ENCODE measurements at places on chromosomes 2 and 18. TPM values are rescaled to one million over a fixed set of nuclear protein-coding genes. Genes with fewer than 3 reads are reported as not detected.

MAPRE2 gene
- 8.2 TPM for total RNA-seq

RGPD4 gene
- total RNA-seq: not detected

PSMA8 gene
- not detected for total RNA-seq

KIF1A gene
- total RNA-seq: not detected

COL3A1 gene
- 925 TPM for total RNA-seq

SOCS6 gene
- 44.1 TPM for total RNA-seq

RPE gene
- 81.3 TPM for total RNA-seq

OTOF gene
- not detected for total RNA-seq

DNA sequence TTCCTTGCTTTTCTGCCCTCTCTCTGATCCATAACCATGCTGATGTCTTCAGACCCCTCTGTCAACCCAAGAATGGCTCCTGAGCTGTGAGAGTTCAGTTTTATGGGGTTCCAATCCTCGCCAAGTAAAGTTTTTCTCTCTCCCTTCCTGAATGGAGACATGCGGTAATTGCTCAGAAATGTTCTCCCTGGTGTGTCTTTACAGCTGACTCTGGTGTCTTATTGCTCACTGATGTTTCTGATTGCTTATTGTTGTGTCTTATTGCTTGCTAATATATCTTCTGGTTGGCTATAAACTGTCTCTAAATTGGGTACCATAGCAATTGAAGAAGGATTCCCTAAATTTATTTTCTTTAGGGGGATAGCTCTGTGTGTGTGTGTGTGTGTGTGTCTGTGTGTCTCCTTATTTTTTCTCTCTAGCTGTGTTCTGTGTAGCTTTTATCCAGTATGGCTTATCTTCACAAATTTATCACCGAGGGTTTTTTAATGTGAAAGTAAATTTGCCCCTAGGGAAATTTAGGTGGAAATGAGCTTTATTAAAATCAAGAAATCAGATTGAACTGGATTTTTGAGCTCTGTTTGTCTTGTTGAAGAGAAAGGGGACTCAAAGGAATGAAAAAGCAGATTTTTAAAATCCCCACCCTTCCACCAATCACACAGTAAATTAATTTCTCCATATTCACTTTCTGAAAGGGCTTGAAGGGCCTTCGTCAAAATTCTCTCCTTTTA lies 19.5 kb downstream of the MGAT5 start:
- DNase-seq: no peak

DNA sequence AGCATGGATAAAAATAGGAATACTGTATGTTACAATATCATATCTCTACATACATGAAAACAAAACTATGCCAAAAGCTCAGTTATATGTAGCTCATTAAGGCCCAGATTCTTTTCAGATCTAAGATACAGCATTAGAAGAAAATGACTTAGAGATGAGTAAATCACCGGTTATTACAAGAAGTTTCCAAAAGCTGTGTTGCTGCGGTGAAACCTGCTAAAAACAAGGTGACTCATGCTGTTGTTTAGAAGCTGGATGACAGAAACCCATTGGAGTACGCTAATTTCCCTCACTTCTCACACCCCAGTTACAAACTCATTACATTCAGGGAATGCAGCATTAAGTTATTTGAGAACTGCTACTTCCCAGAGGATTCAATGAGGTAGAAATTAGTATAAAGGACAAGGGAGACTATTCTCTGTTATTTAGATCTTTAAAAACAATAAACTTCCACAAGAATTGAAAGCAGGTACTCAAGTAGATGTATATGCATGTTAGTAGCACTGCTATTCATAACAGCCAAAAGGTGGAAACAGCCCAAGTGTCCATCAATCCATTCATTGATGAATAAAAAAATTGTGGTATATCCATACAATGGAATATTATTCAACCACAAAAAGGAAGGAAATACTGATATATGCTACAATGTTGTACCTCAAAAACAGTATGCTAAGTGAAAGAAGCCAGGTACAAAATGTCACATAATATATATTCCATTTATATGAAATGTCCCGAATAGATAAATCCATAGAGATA lies 32.6 kb downstream of the RBKS start:
- peak; percentile 85 for DNase-seq

DNA sequence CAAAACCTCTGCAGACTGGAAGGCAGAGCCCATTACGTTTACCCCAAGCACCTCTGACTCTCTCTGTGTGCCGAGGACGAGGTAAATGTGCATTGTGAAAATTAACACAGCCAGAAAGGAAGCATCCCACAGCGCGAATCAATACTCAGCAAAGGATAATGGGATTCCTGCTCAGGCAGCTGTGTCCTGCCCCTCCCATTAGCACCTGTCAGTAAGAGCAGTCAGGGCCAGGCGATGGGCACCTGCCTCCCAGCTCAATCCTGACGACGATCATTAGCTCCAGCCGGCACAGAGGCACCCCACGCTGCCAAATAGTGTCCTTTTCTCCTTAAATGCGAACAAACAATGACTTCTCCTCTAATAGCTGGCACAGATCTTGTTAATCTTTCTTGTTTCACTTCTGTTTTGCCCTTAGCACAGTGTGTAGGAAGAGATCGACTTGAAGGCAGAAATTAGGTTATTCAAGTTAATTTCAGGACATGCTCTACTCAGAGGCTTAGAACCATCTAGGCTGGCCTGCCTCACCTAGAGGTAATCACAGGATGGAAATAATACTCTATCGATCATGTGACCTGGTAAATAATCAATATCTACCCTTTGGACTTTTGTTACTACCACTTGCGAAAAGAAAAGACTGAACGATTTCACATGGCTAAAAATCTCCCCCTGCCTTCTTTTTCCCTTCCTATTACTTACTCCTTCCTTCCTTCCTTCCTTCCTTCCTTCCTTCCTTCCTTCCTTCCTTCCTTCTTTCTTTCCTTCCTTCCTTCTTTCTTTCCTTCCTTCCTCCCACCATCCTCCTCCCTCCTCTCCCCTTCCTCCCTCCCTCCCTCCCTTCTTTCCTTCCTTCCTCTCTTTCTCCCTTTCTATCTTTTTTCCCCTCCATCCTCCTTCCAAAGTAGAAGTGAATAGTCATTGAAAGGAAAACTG lies 487.9 kb upstream of the ID2 start:
- DNase-seq: no peak

DNA sequence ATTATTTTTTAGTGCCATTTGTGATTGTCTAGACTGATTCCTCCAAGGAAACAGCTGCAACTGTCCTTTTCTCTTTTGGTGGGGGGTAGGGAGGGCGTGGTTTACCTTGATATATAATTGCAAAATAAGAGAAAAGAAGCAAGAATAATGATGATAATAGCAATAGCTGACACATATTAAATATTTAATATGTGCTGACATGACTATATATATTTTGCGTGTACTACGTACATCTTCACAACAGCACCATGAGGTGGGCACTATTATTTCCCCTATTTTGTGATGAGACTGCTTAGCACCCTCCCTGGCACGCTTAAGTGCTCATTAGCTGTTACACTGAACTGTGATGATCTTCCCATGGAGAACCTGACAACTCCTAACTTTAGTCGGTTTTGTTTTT lies 39.4 kb downstream of the TNFRSF11A start:
- no peak for DNase-seq

DNA sequence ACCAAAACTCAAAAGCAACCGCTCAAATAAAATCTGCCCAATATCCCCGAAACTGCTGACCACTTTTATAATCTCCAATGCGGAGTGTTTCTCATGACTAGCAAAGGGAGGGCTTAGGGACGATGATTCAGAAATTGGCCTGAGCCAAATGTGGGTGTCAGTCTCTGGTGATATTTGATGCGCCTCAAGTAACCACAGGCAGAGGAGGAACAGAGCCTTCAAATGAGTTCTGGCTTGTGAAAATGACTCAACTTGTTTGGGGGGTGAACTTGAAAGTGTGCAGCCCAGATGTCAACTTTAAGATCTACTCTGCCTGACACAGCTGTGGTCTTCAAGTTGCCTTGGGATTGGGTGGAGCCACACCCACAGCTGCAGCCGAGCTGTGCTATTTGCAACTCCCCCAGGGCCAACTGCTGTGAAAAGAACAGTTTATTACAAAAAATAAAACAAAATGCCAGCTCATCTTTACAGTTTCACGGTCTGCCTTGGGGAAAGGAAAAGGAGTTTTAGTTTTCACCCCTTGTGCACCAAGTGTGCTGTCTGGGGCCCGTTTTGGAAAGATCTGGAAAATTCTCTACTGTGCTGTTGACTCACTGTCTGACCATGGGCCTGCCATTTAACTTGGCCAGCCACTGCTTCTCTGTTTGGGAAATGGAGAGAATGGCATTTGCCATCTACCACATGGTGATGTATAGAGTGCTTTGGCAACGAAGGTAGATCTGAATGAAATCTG lies 222.1 kb downstream of the MTX2 start:
- peak; percentile 97 for DNase-seq

- DNase-seq: peak; percentile 47
These were observed 691.3 kb downstream of the LRP1B start for GRCh38 chr2:141439524-141439923.

DNA sequence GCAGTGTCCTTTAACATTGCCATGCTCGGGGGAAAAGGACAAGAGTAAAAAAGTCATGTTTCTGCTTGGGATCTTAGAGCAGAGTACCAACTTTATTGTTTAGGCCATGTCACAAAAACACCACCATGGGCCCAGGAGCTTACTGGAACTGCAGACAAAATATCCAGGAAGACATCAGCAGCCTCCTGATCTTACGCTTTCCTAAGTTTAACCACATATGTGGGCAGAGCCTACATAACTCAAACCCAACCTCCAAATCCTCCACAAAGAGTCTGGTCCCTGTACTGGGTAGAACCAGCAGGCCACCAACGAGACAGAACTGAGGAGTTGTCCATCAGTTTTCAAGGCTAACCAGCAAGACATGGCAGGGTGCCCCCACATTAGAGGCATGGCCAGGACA lies 10.3 kb downstream of the GALNT14 start:
- no peak for DNase-seq

GRCh38 chr2:85709401-85709811 lies 15.2 kb downstream of the GNLY start:
- DNase-seq: no peak

DNA sequence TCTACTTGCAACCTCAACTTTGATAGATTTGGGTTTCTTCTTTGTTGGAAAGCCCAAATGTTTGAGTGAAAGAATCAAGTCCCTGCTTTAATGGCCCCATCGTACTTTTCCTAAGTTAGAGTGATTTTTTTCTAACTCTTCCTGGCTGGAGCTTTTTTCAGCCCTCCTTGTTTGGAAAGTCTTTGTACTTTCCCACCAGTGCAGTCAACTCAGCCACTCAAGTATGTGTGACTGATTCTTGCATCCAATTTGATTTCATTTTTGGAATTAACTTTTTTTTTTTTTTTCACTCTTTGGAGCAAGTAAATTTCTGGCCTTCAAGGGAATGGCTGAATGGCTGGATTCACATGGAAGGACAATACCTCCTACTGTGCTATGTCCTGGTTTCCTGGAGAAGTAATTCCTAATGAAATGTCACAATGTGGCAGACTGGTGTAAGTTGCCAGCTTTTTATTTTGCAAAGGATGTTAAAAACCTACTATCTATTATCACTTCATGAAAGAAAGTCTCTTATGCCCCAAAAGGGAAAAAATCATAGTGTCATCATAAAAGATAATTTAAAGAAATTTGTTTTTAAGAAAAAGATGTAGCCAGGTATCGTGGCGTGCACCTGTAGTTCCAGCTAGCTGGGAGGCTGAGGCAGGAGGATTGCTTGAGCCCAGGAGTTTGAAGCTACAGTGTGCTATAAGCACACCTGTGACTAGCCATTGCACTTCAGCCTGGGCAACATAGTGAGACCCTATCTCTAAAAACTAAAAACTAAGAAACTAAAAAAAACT lies 76.0 kb upstream of the ZFP36L2 start:
- DNase-seq: no peak

DNA sequence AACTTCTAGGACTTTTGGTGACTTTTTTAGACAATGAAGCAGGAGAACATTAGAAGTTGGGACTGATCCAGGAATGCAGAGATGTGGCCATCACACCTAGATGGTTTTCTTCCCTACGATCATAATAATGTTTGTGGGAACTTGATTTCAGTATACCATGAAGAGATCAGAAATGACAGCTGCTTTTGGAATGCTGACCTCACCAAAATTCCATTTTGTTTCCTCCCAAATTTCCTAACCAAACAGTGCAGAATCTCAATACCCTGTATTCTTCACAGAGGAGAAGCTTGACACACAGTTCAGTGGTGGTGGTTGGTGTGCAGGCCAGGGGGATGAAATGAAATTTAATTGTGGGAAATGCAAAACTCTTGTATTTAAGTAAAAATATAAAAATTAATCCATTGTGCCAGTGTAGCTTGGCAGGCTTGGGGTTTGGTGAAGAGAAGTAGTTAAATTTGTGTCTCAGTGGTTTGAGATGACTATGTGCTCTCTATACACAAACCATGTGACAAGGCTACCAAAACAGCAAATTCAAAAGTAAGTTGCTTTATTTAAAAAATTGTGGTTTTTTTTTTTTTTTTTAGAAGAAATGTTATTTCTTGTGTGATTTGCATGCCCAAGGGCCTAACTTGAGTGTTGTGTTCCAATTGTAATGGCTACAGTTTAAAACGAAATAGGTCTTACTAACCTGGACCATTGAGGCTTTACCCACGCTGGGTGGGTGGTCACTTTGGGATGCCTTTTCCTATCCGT lies 252.4 kb downstream of the LPIN1 start:
- no peak for DNase-seq

- no peak for DNase-seq
These were observed 70.5 kb upstream of the ZCCHC2 start for GRCh38 chr18:62452280-62452831.

GRCh38 chr2:42123426-42123825 lies 45.7 kb upstream of the EML4 start:
- DNase-seq: no peak

- DNase-seq: no peak
These were observed 21.9 kb downstream of the SERTAD2 start for GRCh38 chr2:64631771-64632170.

DNA sequence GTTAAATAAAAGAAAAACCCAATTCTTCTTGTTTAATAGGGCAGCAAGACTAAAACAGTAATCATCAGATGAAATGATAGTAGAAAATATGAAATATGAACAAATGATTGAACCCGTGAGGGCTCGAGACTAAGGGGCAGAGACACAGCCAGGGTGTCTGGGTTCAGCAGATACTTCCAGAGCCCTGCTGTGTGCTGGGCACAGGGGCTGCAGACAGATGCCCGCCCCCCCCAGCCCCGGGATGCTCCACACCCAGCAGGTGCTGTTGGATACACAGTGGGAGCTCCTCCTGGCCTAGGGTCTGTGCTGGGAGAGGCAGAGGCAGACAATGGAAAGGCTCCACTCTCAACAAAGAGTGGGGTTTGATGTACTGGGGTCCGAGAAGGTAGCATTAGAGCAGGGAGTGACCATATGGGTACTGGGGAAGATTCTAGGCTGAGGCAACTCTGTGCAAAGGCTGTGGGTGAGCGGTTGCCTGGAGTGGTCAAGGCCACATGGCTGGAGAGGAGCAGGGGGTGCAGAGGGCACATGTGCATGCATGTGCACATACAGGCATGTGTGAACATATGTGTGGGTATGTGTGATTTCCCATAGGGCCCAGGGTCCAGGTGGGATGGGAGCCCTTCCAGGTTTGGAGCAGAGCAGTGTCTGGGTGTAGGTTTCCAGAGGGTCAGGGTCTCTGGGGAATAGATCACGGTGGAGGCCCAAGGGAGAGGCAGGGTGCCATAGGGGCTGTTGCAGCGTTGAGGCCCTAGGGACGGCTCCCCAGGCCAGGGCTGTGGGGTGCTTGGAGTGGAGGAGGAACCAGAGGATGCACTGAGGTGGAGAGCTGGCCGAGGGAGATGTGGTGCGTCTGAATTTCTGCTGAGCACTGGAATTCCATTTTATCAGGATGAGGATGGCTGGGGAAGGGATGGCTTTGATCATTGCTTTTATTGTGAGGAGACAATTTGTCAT lies 36.7 kb downstream of the LDLRAD4 start:
- no peak for DNase-seq

GRCh38 chr2:66447677-66448076 lies 12.8 kb downstream of the MEIS1 start:
- peak; percentile 56 for DNase-seq

- DNase-seq: peak; percentile 9
These were observed 1607.3 kb upstream of the CELF4 start for GRCh38 chr18:39172695-39173421.
